Activated naive CD4-positive, alpha-beta T cell (primary cell): ENCODE measurements at places on chromosomes 5 and 9.

- DNase-seq: no peak
Observed at GRCh38 chr9:22036866-22037626, 27.9 kb upstream of the CDKN2B start.

DNA sequence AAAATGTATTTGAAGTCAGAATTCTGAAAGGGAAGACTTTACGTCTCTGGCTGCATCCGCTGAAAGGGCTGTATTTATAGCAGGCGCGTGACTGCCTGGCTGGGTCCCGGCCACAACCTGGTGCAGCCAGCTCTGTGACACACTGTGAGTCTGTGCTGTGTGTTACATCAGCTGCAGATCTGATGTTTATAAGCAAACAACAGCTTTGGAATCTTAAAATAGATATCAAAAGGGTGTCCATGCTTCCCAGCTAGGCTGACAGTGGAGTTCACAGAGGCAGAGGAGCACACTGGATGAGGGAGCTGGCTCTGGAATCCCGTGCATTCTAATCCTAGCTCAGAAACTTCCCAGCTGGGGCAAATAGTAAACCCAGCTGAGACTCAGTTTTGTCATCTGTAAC is 433.4 kb upstream of the BRINP1 start:
- DNase-seq: no peak

DNA sequence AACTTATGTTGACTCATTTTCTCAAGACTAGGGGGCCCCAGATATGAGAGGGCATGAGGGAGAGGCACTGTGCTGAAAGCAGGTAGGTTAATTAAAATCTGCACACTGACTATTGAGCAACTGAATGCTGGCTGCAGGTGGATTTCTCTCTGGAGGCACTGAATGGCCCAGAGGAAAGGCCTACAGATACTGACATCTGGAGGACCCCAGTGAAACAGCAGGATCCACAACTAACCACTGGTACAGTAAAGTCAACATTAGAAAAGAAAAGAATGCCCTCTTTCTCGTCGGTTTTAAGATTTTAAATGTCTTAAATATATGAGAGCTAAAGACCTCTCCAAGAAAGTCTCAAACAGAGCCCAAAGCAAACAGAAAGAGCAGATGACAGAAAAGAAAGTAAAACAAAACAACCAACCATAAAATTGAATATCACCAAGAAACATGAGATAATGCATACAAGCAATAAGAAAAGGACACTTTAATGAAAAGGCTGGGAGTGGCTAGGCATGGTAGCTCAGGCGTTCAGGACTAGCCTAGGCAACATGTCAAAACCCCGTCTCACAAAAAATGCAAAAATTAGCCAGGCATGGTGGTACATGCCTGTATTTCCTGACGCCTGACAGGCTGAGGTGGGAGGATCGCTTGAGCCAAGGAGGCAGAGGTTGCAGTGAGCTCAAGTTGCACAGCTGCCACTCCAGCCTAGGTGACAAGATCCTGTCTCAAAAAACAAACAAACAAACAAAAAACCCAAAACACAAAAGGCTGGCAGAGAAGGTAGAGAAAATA is 43.3 kb downstream of the PUM3 start:
- DNase-seq: no peak

DNA sequence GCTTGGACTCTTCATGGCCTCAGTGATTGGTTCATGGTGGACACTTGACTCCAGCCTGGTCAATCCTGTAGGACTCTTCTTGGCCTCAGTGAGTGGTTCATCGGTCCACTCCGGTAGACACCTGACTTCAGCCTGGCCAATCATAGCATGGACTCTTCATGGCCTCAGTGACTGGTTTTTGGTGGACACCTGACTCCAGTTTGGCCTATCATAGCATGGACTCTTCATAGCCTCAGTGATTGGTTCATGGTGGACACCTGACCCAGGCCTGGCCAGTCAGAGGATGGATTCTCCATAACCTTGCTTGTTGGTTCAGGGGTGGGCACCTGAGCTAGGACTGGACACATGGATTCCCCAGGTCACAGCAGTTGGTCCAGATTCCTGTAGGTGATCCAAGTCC is 106.0 kb upstream of the ERCC6L2 start:
- DNase-seq: no peak

- DNase-seq: no peak
Observed at GRCh38 chr9:120730654-120731514, 16.6 kb upstream of the MEGF9 start.

- no peak for DNase-seq
Observed at GRCh38 chr5:1468629-1469527, 23.6 kb upstream of the SLC6A3 start.

DNA sequence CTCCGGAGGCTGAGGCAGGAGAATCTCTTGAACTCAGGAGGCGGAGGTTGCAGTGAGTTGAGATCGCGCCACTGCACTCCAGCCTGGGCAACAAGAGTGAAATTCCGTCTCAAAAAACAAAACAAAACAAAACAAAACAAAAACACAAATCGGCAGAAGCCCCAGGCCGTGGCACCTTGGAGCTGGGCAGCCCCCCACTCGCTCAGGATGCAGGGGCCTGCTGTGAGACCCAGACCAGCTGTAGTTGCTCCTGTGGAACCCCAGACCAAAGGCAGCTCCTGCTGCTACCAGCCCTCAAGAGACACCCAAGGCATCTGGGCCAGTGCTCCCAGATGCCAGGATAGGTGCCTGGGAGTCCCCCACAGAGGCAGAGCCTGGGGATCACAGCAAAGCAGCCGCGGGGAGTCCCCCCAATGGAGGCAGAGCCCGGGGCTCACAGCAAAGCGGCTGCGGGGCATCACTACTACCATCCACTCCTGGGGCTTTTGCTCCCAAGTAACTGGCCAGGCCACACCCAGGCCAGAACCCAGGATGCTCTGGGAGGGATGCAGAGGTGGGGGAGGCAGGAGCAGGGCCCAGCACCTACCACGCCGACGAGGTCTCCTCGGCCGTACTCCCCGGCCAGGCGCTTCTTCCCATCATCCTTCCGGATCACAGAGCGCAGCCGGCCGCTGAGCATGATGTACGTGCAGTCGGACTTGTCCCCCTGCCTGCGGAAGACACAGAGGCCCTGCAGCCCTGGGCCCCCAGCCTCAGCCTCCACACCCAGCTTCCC is 37.7 kb upstream of the NSMF start:
- DNase-seq: no peak

DNA sequence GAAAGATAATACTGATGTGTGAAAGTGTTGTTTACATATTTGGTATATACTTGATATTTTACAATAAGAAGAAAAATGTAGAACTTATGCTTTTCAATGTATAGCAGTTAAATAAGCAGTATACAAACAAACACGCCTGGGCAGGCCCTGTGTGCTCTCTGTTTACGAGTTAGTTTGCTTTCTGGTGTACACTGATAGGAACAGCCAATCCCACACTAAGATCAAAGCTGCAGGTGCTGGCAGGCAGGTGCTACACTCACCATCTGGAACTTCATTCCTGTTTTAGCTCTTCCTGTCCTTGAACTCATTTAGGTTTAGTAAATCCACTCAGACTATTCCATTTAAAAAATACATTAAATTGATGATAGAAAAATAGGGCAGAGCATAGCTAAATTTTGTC is 614.7 kb upstream of the ST8SIA4 start:
- no peak for DNase-seq

- no peak for DNase-seq
Observed at GRCh38 chr9:72734631-72735030, 213.2 kb downstream of the TMC1 start.

DNA sequence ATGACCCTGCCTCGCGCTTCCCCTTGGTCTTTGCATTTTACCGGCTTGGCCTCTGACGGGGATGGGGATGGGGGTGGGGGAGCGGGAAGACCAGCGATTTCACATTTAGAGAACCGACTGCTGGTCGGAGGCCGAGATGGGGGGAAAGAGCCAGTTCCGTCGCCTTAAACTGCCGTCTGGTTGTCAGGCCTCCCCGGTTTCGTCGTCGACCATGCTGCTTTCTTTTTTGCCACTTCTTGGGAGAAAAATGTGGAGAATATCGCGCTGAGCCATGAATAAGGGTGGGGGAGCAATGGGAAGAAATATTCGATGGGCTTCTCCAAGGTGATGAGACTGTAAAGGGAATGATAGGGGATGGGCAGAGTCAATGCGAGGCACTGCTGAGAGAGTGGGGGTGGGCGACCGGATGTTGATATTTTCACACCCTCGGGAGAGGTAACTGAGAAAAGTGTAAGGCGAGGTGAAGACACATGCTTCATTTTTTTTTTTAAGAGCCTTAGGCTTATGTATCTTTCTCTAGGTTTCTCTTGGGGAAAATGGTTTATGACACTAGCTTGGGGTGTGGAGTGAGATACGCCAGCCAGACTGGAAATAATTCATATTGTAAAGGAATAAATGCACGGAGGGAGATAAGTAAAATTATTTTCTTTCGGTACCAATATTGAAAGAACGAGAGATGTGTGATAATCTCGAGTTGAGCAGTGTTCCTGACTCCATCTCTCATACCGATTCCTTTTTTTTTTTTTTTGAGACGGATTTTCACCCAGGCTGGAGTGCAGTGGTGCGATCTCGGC is 1.1 kb downstream of the KIF2A start:
- DNase-seq: peak; percentile 45

- DNase-seq: peak; percentile 77
Observed at GRCh38 chr9:35657546-35658136, at the start of gene RMRP. RMRP (minus strand) TSS chr9:35658019.

- no peak for DNase-seq
Observed at GRCh38 chr5:167587772-167588437, 703.5 kb upstream of the WWC1 start.

DNA sequence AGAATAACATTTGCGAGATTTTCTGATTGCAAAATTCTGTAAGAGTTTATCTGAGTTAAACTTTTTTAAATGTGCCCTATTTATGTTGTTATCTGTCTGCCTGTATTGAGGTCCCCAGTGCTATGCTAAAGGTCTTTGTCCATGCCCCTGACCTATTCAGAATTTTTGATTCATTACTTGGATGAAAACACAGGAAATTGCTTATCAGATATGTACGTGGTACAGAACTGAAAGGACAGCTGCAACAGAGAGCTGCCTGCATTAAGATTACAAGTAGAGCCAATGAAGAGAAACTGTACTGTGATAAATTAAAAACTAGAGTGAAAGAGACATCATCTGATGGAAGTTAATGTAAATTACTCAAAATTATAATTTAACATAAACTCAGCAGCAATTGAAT is 408.8 kb downstream of the ADGRV1 start:
- no peak for DNase-seq

- DNase-seq: no peak
Observed at GRCh38 chr5:10310066-10310779, 2.5 kb upstream of the CMBL start.

DNA sequence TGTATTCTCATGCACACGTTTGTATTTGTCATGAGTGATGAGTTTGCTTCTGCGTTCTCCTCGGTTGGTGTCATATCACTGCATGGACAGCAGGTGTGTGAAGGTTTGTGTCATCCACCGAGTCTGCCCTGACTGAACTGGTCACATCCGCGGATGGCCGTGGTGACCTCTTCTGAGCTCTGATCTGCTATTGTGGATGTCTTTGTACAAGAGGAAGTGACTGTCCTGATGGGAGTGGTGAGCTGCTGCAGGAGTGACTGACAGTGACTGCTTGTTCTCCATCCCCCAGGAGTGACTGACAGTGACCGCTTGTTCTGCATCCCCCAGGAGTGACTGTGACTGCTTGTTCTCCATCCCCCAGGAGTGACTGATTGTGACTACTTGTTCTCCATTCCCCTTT is 69.9 kb downstream of the EHMT1 start:
- no peak for DNase-seq

GRCh38 chr9:123617952-123618678 is 262.1 kb downstream of the CRB2 start:
- no peak for DNase-seq

- no peak for DNase-seq
Observed at GRCh38 chr9:68822596-68823165, 117.6 kb downstream of the PIP5K1B start.

- no peak for DNase-seq
Observed at GRCh38 chr5:40271476-40271875, 408.2 kb upstream of the PTGER4 start.

GRCh38 chr9:93186215-93186945 is 2.4 kb downstream of the WNK2 start:
- no peak for DNase-seq

DNA sequence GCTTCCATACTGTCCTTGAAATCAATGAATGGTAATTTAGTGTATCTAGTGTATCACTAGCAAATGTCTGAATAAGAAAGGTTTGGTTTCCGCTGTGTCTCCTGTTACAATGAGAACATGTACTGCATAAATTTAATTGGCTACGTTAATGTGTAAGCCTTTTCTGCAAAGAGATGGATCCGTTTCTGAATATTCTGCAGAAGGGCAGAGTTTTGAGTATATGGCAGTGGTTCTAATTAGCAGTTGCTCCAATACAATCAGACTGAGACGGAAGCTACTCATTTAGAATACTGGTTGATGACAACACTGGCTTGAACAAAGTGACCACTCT is 555 bp upstream of the PCDHGC4 start:
- DNase-seq: no peak

GRCh38 chr5:59565551-59565950 is 328.0 kb downstream of the PDE4D start:
- DNase-seq: no peak

DNA sequence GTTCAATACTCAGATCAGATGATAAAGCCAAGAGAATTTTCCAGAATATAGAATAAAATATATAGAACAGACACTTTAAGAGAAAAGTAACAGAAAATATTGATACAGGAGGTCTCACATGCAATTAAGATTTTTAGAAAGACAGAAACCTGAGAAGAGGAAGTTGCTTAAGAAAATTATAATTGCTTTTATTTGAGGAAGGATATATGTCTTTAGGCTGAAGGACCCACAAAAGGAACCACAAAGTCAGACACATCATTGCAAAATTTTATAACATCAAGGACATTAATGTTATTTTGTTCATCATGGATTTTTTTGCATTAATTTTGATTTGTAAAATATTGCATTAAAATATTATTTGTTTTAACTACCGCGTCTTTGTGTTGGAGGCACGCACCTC is 141.5 kb downstream of the FSTL4 start:
- no peak for DNase-seq

- no peak for DNase-seq
Observed at GRCh38 chr9:127004946-127005769, 90.6 kb downstream of the RALGPS1 start.

- no peak for DNase-seq
Observed at GRCh38 chr5:57642066-57642465, 159.5 kb upstream of the ACTBL2 start.

DNA sequence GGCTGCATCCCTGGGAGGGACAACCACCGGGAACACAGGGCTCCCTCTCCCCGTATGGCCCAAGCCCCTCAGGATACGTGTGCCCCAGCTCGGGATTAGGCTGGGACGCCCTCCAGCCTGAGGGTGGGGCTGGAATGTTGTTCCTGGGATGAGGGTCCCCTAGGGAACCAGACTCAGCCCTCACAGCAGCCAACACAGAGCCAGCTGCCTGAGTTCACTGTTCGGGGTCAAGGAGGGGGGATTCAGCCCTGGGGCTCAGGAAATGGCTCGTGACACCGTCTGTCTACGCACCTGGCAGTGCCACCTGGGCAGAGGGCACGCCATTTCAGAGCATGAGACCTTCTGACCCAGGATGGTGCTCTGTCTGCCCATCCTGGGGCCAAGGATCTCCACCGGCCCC is 8.9 kb downstream of the RNF44 start:
- no peak for DNase-seq

GRCh38 chr9:118985851-118986250 is 383.4 kb downstream of the BRINP1 start:
- no peak for DNase-seq
